ENCODE measurements at places on chromosomes 5 and 9.

- DNase-seq, result no peak
Observed at GRCh38 chr5:10896016-10896415, 135.0 kb upstream of the DAP start.

DNA sequence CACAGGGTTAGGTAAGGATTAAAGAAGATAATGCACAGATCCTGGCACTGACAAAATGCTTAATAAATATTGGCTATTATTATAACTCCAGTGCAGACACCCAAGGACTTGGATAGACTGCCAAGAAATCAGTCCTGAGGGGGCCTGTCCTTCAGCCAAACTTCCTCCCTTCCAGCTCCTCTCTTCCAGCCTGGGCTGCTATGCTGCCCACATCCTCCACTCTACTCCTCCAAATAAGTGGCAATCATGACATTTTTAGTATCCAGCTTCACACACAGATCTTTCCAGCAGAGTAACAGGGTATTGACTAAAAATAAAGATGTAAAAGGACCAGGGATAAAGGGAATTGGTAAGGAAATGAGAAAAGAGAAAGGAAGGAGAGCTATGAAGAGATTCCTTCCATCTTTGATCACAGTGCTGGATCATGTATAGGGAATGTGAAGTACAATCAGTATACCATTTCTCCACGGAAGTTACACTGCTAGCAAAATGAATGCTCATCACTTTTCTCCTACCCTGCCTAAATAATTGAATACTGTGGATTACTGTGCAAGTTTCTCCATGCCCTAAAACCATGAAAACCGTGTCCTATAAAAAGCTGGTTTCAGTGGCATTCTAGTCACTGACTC is 136.0 kb upstream of the OSMR start:
- no peak for DNase-seq

GRCh38 chr5:94707359-94707758 is 88.9 kb downstream of the SLF1 start:
- DNase-seq, result no peak

DNA sequence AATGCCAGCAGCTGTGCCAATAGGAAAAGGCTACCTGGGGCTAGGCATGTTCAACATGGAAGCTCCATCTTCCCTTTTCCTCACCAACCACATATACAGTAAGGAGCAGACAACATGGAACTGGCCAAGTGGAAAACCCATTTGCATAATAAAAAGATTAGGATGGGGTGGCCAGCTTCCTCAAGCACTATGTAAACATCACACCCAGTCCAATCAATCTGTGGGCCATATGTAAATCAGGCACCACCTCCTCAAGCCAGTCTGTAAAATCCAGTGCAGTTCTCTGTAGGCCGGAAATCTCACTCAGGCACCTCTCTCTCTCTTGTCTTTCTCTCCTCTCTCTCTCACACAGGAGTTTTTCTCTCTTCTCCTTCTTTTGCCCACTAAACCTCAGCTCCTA is 360.2 kb upstream of the GRIA1 start:
- DNase-seq, result no peak

- DNase-seq, result no peak
Observed at GRCh38 chr5:112549605-112550166, 130.6 kb upstream of the EPB41L4A start.

Data from activated naive CD8-positive, alpha-beta T cell treated with anti-CD3 and anti-CD28 coated beads, Interleukin-2, amount 10 ng/mL, durations not matched to agents 7 days and 5 days (primary cell).